OCI-M1 (cell line): ENCODE measurements at places on chromosomes 5 and 9.

- DNase-seq = no peak
Observed at GRCh38 chr9:1388216-1388615, 338.1 kb downstream of the DMRT2 start.

- peak; percentile 3 for DNase-seq
Observed at GRCh38 chr9:88660611-88661010, 125.6 kb downstream of the NXNL2 start.

- peak; percentile 88 for DNase-seq
Observed at GRCh38 chr5:71693828-71694427, 25.1 kb upstream of the CARTPT start.

GRCh38 chr9:1440256-1440655 is 390.1 kb downstream of the DMRT2 start:
- DNase-seq = no peak

- no peak for DNase-seq
Observed at GRCh38 chr5:83388608-83389007, 82.9 kb upstream of the VCAN start.

- DNase-seq = no peak
Observed at GRCh38 chr9:109162677-109163076, 4.4 kb downstream of the FRRS1L start.
